ENCODE measurements at places on chromosomes 5 and 9.

DNA sequence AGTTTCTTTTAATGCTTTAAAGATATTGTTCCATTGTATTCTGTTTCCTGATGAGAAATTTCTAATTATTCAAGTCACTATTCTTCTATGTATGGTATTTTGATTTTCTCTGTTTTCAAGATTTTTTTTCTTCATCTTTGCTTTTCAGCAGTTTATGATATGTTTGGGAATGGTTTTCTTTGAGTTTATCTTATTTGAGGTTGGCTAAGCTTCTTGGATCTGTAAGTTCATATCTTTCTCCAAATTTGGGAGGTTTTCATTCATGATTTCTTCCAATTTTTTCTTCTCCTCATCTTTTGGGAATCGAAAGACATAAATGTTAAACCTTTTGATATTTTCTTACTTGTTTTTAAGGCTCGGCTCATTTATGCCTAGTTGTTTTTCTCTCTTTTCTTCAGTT lies 184.9 kb downstream of the ZSWIM6 start:
- no peak for DNase-seq

- DNase-seq = no peak
Measured at GRCh38 chr5:115565233-115565632, 20.7 kb upstream of the FEM1C start.

DNA sequence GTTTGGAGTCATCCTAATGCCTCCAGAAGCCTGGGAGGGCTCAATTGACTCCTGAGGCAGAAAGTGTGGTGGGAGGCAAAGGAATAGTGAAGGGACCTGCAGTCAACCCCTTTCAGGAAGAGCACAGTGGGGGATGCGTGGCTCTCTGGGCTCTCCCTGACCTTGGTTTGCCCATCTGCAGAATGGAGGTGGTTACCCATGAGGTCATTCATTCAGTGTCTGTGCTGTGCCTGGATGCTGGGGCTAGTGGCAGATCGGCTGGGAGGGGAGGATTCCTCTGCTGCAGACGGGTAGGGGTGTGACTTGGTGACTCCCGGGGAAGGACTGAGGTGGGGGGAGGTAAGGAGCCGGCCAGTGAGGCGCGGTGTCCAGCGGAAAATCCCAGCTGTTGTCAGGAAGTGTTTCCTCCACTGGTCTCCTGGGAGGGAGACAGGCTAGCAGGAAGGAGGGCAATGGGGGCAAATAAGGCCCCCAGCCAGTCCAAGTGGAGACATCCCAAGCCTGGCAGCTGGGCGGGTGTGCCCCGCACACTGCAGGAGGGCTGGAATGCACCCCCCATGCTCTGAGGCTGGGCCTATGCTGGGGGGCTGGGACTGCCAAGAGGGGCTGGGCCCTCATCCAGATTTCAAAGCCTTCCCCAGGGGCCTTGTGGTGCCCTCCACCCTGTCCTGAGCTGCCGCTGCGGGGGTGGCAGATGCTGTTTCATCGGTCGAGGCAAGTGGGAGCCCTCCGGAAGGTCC lies 10.9 kb downstream of the CXXC5 start:
- no peak for DNase-seq

GRCh38 chr9:8014997-8015682 lies 215.6 kb upstream of the DMAC1 start:
- DNase-seq = no peak

DNA sequence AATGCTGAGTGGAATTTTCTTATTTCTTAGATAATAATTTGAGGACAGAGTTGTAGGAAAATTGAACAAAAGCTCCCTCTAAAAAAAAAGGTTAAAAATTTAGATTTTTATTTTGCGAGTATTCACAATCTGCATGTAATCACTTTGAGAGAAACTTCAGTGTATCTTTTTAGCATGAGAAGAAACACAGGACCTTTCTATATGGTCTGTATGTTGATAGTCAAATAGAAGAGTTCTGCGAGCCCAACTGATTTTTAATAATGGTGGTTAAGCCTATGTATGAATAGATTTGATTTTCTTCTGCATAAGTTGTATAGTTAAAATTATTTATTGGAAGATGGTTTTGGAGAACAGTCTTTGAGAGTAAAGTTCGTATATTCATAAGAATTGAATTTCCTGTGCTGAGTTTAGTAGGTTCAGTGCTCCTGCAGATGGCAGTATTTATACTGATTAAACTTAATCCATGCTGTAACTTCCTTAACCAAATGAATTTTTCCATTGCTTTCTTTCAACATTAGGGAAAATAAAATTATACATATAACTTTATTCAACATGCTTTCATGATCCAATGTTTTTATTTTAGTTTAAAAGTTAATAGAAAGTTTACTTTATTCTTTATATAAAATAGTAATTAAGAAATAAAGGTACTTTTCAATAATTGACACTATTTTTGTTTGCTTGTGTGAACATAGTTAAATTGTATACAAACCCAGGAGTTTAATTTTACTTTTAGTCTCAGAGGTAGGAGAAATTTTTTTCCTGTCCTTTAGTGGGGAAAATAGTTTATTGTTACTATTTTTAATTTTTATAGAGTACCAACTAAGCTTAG lies 19.6 kb downstream of the TCERG1 start:
- DNase-seq = no peak

GRCh38 chr9:113548221-113549041 lies 84.9 kb downstream of the RGS3 start:
- peak; percentile 45 for DNase-seq

GRCh38 chr5:1753490-1753889 lies 46.1 kb downstream of the MRPL36 start:
- DNase-seq = no peak

GRCh38 chr5:32339198-32339597 lies 26.5 kb upstream of the MTMR12 start:
- no peak for DNase-seq

DNA sequence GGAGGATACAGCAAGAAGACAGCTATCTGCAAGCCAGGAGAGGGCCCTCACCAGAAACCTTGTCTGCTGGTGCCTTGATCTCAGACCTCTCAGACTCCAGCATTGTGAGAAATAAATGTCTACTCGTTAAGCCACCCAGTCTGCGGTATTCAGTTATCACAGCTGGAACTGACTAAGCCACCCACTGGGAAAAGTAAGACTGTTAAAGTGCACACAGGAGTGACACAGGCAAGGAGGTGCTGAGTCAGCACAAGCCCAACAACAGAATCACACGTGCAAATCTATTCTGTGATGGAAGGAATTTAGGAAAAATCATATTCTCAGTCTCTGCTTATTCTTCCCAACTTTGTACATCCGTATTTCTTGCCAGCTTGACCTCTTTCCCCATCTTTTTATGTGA lies 200.0 kb downstream of the NR2F1-AS1 start:
- no peak for DNase-seq

GRCh38 chr5:93477816-93478215 lies 103.2 kb downstream of the NR2F1-AS1 start:
- DNase-seq = no peak

DNA sequence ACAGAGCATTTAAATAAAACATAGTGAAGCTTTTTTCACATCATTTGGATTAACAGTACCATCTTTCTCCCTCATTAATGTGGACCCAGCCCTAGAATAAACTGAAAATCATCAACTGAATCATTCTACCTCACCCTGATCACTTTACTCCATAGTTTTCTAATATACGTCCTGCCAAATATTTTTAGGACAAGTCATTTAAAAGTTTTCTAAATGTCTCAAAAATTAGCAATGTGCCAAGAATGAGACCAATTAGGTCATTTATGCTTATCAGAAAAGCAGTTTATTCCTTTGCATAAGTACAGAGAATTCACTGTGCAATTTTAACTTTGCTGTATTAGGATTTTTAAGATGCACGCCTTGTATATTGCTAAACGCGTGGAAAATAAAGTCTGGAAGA lies 284.4 kb downstream of the PIK3R1 start:
- DNase-seq = no peak

GRCh38 chr5:72559866-72560766 lies 52.9 kb upstream of the ZNF366 start:
- no peak for DNase-seq

DNA sequence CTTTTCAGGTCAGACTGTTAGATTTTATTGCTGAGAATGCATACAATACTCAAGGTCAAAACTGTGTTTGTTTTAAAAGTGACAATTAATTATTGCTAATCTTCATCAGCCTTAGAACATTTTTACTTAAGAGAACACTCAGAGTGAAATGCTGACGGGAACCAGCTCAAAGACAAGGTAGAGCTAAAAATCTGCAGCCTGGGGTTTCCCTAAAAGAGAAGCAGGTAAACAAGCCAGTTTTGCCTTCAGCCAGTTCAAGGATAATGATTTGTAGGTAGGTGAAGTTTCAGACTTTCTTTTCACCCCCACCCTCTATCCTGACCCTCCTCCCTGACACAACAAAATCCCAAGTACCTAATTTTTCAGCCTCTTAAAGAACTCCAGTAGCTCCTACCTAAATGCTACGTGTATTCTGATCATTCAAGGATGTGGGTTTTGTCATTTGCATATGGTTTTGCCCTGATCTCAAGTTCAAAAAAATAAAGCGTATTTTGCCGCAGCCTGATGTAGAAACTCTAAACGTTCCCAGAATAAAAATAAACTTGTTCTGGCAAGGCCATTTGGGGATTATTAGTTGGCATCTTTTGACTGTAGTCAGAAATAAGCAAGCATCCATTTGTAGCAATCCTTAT lies 407.2 kb downstream of the EFNA5 start:
- DNase-seq = no peak

GRCh38 chr9:107597743-107598217 lies 108.2 kb upstream of the KLF4 start:
- DNase-seq = no peak

DNA sequence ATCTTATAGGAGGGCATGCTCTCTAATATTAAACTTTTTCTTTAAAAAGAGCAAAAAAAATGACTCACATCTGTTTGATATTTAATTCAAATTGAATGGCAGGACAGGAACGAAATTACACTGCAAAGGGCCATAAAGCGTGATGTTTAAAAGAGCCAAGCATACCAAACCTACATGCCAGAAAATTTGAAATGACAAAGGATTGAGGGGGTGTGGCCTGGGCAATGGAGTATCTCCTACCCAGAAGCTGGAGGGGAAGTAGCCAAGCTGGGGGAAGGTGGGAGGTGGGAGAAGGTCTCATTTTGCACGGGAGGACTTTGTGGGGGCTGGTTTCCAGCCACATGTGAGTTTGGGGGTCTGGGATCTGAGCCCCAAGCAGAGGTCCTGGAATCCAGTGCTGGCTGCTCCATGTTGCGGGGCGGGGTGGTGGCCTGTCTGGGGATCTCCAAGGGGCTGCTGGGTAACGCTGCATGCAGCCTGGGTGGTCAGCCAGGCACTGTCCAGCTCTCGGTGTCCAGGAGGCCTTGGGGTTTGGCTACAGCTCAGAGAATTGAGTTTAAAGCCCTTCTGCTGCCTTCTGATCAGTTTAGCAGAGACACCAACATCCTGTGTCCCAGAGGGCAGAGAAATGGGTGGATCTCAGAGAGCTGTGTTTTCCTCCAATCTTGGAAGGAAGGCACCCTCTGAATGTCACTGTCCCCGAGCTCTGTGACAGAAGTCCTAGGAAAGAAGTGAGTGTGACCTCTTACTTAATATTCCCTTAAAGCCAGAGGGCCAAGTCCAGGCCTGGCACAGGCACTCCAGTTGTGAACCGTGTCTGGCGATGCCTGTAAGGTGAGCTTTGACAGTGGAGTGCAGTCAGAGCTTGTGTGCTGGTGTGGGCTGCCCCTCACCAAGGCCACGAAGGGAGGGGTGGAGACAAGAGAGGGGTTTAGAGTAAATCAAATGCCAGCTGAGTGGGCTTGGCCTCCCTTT lies 7.6 kb downstream of the DCANP1 start:
- DNase-seq = no peak

GRCh38 chr9:18566121-18566520 lies 92.2 kb downstream of the ADAMTSL1 start:
- DNase-seq = no peak

DNA sequence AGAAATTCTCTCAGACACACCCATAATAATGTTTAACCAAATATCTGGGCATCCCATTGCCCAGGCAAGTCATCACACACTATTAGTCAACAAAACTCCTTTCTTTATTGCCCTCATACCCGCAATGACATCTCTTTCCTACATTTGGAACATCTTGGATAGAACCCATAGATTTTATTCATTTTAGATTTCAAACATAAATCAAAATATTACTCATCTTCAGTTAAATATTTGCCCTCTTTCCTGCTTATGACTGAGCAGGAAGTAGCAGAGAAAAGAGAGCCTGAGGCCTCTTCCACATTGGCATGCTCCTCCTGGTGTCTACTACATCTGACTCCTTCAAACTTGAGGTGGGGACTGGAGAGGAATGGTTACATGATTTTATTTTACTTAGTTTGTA lies 592.0 kb downstream of the CHSY3 start:
- no peak for DNase-seq

DNA sequence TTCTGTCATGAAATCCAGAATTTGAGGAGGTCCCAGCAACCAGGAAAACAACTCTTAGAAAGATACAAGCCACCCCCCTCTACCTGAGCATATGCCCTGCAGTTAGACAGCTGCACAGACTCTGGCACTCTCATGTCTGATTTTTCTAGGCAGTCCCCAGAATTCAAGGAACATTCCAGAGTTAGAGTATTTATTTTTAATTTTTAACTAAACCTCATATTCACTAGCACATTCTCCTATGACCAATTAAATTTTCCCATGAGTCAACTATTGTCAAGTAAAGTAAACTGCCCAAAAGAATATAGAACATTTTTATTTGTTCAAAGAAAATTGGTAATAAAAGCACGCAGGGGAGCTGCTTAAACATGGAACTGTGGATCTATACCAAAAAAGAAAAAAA lies 490.5 kb upstream of the SEMA6A start:
- no peak for DNase-seq

DNA sequence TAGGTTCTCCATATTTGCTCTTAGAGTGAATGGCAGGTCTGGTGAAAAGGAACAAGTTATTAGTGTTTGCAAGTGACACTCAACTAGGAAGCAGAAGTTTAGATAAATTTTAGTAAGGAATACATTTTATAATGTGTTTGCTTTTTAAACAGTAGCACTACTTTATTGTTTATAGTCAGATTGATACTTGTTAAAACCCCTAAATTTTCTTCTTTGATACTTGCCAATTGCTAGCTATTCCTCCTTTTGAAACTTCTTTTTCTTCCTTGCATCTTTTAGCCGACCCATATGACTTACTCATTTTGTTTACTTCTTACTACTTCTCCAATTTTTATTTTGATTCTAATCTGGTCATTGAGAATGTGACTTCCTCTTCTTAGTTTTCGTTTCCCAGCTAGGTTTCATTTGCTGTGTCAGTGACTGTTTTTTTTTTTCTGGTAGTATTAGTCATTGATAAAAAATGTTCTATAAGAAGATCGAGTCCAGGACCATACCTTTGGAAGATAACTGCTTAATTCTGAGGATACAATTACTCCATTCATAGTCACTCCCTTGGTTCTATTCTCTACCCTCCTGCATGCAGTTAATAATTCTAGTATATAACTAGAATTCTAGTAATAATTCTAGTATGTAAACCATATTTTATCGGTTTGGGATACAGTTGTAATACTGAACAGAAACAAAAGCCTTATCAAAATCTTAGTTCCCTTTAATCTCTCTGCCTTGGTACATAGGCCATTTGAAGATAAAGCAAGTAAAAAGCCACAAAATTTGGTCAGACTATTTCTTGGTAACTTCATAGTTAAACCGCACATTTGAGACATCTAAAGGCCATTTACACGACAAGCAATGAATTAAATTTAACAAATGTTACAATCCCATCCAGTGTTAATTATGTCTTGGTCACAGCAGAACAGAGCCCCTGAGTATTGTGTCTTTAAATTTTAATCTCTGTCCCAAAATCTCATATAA lies 2.8 kb upstream of the RICTOR start:
- no peak for DNase-seq
